ENCODE measurements at places on chromosomes 7 and 10.

DNA sequence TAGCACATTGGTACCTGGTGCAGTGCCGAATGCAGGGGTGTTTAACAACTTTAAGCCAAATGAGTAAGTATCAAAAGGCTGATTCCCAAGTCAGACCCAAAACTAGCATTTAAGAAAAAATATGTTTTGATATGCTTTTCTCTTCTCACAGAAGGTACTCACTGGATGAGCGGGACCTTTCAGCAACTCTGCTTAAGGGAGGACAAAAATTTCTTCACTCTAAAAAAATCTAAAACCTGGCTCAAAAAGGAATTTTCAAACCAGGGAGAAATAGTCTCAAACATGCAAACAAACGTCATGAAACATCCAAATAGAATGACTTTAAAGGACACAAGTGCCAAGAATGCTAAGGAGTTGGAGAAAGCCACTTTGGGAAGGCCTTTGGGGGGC is 962.1 kb downstream of the KCNMA1 start:
- DNase-seq = no peak

DNA sequence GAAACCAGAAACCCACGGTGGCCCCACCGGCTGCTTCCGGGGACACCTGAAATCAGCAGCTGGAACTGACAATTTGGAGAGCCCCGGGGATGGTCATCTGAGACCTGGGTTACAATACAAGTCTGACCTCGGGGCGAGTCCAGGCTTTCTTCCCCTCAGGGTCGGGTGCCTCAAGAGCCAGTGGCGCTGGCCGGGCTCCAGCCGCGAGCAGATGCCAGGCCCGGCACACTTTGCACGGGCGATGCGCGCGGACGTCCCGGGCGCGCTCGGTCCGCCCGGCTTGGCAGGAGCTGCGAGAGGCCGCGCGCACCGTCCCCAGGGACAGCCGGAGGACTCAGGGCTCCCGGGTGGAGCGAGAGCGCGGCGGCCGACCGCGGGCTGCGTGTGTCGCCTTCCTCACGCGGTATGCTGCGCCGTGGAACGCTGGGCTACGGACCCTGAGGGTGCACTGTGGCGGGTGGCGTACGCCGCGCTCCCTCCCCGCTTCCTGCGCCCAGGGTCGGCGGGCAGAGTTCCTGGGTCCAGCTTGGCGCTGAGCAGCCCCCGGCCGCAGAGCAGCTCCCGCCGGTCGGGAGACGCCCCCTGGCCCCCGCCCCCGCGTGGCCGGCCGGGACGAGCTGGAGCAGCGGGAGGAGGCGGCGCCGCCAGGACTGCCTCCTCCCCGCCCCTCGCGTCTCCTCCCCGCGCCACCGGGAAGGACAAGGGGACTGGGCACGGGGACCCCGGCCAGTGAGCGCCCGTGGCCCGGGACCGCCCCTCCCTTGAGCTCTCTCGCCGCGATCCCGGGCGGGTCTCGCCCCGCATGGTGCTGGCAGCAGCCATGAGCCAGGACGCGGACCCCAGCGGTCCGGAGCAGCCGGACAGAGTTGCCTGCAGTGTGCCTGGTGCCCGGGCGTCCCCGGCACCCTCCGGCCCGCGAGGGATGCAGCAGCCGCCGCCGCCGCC is at the start of gene RBM20:
TSS of gene RBM20 (plus strand) at position 684 of the 945 bp plus-strand sequence. CDS start at position 803, 119 bp downstream.
- DNase-seq = no peak

DNA sequence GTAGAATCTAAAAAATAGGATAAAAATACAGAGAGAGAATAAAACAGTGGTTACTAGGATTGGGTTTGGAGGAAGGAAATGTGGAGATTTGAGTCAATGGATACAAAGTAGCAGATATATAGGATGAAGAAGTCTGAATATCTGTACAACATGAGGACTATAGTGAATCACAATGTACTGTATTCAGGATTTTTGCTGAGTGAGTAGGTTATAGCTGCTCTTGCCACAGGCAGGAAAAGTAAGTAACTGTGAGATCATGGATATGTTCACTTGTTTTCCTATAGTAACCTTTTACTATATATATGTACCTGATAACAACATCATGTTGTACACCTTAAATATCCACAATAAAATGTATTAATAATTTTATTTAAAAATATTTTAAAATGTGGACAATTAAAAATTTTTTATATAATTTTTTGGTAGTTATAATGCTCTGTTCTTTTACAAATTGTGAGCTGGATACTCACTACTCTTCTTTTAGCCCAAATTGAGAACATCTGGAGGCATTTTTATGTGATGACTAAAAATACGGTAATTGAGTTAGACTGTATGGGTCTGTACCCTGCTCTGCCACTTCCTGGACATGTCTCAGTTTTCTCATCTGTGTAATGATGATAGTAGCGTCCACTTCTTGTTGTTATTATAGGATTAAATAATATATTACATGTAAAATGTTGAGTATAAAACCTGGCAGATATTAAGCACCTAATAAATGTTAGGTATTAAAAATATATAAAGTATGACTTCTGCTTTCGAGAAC is 439.1 kb downstream of the AUTS2 start:
- DNase-seq = no peak

- DNase-seq = no peak
Observed at GRCh38 chr10:109393425-109393824, 529.9 kb downstream of the XPNPEP1 start.
